ENCODE measurements at places on chromosomes 7 and 10.

- no peak for DNase-seq
Measured at GRCh38 chr7:111801277-111801676, 239.0 kb upstream of the IMMP2L start.

GRCh38 chr10:55358539-55358938 is 557.5 kb upstream of the PCDH15 start:
- DNase-seq: no peak

GRCh38 chr10:89092439-89092838 is 101.8 kb downstream of the FAS start:
- no peak for DNase-seq

DNA sequence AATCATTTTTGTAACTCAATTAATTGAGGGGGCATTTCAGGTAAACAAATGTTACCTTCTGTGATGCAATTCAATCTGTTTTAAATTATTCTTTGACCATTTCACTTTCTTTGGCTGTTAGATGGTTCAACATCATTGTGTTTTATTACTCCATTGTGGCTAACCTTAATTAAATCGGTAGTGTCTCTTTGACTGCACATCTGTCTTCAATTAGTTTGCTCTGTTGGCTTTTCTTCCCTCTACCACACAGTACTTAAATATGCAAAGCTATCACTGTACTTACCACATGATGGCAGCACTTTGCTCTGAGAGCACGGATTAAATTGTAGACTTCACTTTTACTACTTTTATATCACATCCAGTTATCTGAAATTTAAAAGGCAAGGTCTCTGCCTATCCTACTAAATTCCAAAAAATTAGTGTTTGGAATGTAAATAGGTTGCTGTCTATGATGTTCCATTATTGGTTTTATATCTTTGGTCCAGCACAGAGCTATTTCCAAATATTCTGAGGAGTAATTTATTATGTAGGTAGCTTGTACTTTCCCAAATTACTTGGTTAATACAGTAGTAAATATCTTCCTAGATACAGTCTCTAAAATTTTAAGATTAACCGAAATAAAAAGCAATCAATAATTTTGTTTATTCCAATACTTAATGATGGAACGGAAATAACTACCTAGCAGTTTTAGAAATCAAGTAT is 352.0 kb downstream of the PCLO start:
- DNase-seq: no peak

- no peak for DNase-seq
Measured at GRCh38 chr7:27299861-27300260, 57.3 kb downstream of the EVX1 start.

GRCh38 chr7:71618278-71618677 is 486.3 kb downstream of the GALNT17 start:
- DNase-seq: no peak

GRCh38 chr7:28064437-28064836 is 116.2 kb downstream of the JAZF1 start:
- DNase-seq: no peak

GRCh38 chr10:114276066-114276465 is 37.0 kb downstream of the VWA2 start:
- no peak for DNase-seq

DNA sequence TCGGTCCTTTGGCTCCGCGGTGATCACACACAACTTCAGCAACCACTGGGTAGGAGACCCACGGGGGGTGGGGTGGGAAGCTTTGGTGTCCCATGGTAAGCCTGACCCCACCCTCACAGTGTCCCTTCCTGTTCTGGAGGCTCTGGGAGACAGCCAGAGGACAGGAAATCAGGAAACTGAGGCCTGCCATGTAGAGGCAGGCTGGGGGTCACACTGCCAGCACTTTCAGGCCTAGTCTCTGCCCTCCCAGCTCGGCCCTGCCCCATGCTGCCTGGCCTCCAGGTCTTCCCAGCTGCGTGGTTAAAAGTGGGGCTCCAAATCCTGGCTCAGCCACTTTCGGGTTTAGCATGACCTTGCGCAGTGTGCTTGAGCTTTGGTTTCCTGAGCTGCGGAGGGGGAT is 10.9 kb downstream of the AQP1 start:
- DNase-seq: no peak

DNA sequence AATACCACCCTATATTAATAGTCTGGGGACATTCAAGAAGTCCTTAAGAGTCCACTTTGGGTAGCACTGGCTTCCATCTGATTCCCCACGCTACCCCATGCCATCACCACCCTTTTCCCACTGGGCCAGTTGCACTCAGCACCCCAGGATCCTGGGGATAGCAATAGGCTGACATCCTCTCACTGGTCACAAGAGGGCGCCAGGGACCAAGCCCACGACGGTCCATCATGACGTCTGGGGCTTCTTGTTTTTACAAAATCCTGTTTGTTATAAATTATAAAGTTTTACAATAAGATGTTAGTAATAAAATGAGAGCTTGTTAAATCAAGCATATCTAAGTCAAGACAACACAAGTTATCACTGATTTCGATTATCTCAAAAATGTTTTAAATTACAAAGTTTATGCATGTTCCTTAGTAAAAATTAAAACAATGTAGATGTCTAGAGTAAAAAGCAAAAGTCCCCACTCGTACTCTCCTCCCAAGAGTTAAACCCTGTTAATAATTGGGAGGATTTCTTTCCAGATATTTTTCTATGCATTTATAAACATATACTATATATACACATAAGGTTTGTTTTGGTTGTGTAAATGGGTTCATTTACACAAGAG is 15.4 kb downstream of the GPNMB start:
- peak; percentile 16 for DNase-seq

- DNase-seq: no peak
Measured at GRCh38 chr10:110764793-110765512, 106.8 kb upstream of the PDCD4 start.

GRCh38 chr10:61592581-61592980 is 70.1 kb upstream of the CABCOCO1 start:
- no peak for DNase-seq

DNA sequence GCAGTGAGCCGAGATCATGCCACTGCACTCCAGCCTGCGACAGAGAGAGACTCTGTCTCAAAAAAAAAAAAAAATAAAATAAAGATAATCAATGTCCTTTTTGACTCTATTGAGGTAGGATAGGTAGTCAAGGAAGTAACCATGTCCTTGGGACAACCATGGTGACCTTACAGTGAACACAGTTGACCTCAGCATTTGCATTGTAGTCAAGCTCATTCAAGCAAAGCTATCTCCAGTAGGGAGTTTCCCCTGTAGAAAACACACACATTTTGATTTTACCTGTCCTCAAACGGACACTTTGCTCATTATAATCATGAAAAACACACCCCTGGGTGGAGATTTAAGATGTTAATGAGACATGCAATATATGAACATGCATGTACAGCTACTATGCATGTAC is 171.7 kb downstream of the KIF20B start:
- no peak for DNase-seq
